ENCODE measurements at places on chromosomes 12 and 14.

DNA sequence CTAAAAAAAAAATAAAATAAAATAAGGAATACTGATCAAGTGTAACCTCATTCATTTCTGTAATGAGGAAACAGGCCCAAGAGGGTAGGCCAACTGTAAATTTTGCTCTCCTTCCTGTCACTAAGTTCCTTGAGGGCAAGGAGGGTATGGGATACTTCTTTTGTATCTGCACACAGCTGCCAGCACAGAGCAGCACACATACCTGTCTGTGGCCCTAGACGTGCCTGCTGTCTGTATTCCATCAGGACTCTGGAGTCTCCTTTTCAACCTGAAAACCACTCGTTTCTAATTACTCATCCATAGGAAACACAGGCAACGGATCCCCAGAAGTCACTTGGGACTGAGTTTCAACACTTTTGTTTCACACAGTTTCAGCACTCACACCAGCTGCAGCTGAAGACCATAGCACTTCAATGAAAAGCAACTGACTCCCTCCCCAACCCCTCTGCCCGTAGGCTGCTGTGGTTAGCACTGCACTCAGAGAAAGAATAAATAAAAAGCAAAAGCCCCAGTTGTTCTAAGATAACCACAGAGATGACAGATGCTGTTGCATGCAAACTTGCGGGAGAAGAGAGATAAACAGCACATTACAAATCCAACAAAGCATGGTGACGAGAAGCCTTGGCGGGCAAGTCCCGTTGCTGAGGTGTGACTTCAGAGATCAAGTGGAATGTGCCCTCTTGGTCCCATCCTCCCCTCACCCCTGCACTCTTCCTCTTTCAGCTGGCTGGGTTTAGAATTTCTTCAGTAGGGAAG lies 24.9 kb downstream of the CRACR2A start:
- no peak for DNase-seq

- DNase-seq, result no peak
These were observed 68.5 kb downstream of the BHLHE41 start for GRCh38 chr12:26056335-26056734.

DNA sequence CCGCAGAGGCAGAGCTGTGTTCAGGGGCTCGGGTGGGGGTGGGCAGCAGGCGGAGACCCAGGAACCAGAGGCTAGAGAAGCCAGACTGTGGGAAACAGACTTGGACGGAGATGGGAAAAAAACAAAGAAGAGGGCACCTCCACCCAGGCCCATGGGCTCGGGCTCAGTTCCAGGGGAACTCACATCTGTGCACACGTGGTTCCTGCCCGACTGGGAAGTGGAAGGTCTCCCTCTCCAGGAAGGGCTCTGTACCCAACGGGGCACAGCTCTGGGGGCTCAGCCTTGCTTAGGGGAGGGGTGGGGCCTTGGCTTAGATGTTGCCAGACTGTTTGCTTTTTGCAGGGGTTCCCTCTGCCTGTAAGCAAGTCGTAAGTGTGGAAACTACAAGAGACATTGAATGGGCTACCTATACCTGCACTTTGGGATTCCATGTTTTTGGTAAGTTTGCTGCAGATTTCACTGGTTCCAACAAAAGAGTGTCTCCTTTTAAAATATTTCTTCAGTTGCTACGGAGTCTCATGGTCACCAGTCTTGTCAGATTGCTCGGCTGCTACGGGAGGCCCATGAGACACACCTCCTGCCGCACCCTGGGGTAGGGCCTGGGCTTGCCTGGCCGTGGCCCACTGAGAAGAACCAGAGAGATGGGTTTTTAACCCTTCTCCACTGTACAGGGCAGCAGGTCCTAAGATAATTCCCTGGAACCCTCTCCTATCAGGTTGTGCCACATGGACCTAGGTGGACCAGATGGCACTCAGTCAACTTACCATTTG lies 127.6 kb upstream of the EVL start:
- DNase-seq, result no peak

DNA sequence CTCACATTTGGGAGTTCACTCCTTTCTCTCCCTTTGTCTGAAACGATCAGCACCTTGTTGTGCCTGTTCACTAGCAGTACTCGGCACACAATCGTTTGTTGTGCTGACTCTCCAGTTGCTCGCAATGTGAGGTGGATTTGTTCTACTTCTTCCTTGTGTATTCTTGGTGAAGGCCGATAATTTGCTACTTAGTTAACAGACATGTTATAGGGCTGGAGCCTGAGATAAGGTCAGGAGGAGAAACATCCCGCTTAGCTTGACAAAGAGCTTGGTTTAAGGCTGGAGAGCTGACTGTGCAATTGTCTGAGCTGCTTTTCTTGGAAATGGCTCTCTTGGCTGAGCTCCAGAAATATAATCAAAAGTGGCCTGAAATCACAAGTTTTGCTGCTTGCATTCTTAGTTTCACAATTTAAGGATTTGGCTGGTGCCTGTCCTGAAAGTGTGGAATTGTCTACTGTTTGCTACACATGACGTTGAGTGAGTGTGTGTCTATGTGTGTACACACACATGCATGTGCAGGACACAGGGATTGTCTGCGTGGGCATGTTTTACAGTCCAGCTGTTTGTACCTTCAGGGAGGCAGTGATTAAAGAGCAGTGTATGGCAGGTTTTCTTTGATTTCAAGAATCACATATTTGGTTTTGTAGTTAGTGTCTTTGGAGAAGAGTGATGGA lies 77.7 kb downstream of the ARF6 start:
- DNase-seq, result peak; percentile 27

GRCh38 chr12:104494137-104494792 lies 37.5 kb downstream of the CHST11 start:
- peak; percentile 27 for DNase-seq

DNA sequence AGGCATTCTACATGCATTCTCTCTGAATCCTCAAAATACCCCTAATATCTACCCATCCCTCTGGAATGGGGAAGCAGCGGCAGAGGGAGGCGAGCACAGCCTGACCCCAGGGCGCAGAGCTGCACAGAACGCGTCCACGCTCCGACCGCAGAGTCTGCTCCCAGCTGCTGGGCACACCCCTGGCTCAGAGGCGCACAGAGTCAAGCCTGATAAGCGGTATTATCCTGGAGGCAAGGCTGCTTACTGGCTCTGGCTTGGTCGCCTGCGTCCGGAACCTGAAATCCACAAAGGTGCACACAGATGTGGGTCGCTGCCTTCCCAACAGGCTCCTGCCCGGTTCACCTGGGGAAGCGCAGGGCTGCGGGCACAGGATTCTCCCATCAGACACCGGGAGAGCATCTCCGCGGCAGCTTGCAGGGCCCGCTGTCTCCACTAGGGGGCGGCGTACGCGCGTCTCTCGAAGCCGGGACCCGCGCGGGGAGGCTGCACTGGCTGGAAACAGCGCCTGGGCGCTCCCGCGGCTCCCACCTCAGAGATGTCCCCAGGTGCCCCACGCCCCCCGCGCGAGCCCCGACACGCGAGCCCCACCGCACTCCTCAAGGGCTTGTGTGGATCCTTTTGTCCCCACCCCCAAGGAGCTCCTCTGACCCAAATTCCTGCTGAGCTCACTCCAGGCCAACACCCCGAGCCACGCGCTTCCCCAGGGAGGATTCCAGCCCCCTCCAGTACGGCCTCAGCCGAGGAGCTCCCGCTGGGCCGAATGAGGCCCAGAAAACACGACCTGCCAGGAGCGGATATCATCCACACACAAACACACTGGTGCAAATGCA lies 120.1 kb upstream of the FZD10 start:
- DNase-seq, result no peak

DNA sequence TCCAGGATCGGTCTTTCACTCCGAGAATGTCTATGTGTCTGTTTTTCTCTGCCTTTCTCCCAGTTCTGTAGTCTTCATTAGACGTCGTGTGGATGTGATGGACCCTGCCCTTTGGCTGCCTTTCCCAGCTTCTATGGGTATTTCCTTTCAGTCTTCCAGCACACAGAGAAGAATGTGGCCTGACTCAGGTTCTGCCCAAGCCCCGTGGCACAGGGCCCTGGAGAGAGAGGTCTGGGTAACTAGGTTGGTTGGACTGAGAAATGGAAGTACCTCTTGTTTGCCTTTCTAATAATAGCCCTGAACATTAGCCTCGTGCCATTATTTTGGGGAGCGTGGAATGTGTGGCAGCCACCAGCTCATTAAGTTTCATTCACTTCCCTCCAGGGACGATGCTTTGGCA lies 3.8 kb downstream of the FOXJ2 start:
- no peak for DNase-seq

- no peak for DNase-seq
These were observed 19.9 kb upstream of the CD27 start for GRCh38 chr12:6424866-6425265.

GRCh38 chr14:39369029-39369428 lies 63.2 kb downstream of the FBXO33 start:
- DNase-seq, result no peak

GRCh38 chr12:104480012-104480411 lies 23.3 kb downstream of the CHST11 start:
- DNase-seq, result no peak

GRCh38 chr12:67662910-67663538 lies 14.5 kb downstream of the DYRK2 start:
- DNase-seq, result no peak

DNA sequence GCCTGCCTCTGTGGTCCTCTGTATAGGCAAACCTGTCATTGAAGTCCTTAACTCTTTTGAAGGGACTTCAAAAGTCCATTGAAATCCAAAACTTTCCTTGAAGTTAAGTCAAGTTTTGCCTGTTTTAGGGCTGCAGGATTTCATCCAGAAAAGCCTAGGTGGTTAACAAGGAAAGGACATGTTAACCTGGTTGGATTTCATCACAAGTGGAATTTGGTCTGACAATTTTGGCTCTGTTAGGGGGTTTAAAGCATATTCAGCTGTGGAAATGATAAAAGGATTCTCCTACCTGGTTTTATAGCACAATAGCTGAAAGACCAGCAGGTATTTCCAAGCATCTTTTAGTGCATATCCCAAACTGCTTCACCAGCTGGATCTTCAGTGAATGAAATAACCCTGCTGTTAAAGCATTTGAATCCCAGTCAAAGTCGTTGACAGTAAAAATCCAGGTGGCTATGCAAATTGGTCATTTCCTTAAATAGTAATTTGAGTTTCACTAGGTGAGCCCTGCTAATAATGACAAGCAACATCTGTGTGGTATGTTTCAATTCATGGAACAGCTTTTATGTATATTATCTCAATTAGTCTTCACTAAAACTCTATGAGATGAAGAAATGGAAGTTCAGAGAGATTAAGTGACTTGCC lies 400.5 kb downstream of the ETNK1 start:
- DNase-seq, result peak; percentile 73

DNA sequence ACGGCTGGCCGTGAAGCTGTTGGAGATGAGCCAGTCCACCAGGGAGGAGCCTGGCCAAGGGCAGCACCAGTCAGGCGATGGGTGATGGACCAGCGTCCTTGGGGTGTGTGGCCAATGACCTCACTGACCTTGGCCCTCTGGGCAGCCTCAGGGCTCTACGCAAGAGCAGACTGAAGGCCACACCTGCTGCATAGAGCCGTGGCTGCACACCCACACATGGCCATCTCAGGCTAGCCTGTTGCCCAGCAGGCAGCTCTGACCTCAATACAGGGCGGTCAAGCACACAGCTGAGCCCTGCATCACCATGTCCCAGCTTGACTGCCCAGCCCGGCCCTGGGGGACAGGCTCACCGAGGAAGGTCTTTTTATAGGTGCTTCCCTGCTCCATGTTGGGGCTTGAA lies 19.2 kb downstream of the PLEK2 start:
- DNase-seq, result no peak

DNA sequence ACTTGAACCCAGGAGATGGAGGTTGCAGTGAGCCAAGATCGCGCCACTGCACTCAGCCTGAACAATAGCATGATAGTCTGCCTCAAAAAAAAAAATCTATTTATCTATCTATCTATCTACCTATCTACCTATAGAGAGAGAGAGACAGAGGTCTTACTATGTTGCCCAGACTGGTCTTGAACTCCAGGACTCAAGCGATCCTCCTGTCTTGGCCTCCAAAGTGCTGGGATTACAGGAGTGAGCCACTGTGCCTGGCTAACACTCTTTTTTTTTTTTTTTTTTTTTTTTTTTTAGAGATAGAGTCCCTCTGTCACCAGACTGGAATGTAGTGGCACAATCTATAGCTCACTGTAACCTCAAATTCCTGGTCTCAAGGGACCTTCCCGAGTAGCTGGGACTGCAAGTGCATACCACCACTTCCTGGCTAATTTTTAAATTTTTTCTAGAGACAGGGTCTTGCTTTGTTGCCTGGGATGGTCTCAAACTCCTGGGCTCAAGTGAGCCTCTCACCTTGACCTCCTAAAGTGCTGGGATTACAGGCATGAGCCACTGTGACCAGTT lies 1.9 kb downstream of the FAM186A start:
- no peak for DNase-seq

GRCh38 chr12:22116376-22116775 lies 70.4 kb downstream of the CMAS start:
- DNase-seq, result no peak

DNA sequence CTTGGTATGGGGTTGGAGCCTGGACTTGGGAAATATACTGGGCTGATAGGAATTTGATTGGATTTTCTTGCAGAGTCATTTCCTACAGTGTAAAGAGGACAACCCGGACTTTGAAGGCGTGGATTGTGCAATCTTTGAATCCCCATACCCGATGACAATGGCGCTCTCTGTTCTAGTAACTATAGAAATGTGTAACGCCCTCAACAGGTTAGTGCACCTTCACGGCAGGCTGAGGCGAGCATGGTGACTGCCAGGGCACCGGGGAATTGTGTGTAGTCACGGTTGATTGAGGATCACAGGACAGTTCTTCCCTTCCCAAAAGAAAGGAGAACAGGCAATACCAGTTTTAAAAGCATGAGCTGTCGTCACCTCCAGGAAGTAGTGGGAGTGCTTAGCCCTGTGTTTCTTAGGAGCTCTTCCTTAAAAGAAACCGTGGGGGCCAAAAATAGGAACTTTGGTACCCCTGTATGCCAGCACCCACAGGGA lies 58.3 kb downstream of the ANAPC7 start:
- no peak for DNase-seq

DNA sequence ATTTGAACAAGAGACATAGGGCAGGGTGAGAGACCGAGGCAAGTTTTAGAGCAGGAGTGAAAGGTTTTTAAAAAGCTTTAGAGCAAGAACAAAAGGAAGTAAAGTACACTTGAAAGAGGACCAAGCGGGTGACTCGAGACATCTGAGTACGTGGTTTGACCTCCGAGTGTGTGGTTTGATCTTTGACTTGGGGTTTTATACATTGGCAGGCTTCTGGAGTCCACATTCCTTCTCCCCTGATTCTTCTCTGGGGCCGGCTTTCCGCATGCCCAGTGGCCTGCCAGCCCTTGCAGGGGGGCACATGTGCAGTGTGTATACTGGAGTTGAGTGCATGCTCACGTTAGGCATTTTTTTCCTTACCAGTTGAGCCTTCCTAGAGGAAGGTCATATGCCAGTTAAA lies 96.3 kb downstream of the SLC15A4 start:
- no peak for DNase-seq

DNA sequence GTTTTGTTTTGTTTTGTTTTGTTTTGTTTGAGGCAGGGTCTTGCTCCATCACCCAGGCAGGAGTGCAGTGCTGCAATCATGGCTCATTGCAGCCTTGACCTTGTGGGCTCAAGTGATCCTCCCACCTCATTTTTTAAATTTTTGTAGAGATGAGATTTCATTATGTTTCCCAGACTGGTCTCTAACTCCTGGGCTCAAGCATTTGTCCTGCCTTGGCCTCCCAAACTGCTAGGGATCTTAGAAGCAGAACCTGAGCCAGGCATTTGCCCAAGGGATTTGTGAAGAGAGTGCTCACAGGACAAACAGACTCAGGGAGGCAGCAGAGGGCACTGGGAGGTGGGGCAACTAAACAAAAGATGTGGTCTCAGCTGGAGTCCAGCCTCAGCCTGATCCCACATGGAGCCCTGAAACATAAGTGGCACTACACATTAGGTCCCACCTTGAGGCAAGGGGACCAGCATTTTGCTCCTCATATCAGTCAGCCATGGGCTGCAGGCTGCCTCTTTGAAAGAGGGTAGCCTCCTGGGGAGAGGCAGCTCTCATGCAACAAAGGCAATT lies 86.2 kb upstream of the CMKLR1 start:
- no peak for DNase-seq
